NCI-H69 (cell line): ENCODE measurements at places on chromosomes 3 and 15.

DNA sequence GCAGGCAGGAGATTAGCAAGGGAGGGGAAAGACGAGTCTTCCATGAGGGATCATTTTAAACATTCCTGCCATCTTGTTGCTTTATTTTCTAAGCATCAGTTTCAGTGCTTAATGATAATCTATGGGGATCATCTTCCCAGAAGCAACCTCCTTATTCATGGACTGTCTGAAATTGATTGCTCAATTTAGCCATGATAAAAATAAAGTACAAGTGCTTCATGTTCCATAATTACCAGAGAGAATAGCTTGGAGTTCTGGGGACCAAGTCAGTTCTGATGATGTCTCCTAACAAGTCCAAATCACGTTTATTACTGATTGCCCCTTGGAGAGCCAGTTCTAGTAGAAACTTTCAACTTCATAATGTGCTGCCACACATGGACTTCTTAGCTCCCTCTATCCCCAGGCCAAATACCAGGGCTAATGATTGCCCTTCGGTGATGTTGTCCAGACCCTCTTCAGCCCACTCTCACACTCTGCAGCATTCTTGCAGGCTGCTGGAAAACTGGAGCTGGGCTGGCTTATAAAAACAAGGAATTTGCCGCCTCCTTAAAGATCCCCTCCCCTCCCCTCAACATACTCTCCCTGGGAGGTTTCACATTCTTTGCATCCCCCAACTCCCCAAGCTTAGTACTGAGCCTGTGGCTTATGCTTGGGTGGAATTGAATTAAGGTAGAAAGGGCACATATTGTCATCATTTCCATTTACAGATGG is 222.1 kb upstream of the ADAMTS9 start:
- no peak for DNase-seq

DNA sequence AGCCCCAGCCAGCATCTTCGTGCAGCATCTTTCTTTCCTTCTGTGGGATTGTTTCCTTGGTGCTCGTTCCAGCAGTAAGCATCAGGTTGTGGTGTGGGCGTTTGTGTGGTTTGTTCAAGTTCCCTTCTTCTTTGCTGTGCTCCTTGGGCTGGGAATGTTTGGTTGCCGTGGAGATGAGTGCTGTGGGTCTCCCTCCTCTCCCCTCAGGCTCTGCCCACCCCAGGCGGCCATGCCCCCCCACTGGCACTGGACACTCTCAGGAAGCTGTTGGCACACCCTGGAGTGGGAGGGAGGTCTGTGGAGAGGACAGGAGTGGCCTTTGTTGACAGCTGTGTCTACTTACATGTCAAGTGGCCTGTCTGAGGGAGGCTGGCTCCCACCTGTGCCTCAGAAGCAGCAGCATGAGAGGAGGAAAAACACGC is 46.5 kb upstream of the SACM1L start:
- DNase-seq = peak; percentile 35

DNA sequence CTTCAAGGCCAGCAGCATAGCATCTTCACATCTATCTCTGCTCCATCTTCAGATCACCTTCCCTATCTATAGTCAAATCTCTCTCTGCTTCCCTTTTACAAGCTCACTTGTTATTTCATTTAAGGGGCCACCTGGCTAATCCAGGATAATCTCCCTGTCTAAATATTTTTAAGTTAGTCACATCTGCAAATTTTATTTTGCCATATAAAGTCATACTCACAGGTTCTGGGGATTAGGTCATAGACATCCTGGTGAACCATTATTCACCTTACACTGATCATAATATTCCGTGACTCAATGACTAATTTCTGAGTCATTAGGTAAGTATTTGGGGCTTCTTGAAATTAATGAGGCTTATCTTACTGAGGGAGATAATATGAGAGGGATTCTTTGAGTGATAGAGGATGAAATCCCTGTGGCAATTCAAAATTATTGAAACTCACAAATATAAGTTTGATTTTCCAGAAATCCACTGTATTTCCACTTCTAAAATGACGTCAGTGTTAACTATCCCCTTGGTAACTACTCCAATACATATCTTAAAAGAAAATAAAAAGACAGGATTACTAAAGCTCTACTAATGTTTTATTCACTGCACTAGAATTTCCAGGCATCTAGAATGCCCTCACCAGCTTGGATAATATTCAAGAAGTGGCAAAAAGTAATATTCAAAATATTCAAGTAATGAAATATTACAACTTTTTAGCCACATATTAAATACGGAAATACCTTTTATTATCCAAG is 93.7 kb upstream of the RBMS3 start:
- no peak for DNase-seq

GRCh38 chr15:66654739-66655375 is 47.2 kb upstream of the SMAD6 start:
- DNase-seq = peak; percentile 28

GRCh38 chr15:75232826-75233503 is 25.2 kb upstream of the GOLGA6C start:
- no peak for DNase-seq

DNA sequence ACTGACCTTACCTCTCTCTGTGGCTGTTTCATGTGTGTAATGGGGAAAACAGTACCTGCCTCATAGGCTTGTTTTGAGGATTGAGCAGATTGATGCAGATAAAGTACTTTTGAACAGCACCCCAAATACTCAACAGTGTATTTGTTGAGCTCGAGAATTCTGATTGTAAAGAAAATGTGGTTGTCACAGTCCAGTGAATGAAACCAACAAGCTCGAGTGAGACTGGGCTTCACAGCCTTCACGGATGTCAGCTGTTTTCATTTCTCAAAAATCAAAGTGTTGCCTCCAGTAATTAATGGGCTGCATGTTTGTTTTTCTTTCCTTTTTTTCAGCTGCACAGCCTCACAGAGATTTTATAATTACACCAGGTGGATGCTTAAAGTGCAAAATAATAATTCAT is 43.7 kb downstream of the PARP15 start:
- peak; percentile 20 for DNase-seq

- DNase-seq = no peak
Observed at GRCh38 chr15:52218371-52218770, 27.2 kb upstream of the GNB5 start.

- DNase-seq = no peak
Observed at GRCh38 chr3:101319531-101319930, 844 bp downstream of the IMPG2 start.

- no peak for DNase-seq
Observed at GRCh38 chr3:53506110-53506762, 11.8 kb downstream of the CACNA1D start.

DNA sequence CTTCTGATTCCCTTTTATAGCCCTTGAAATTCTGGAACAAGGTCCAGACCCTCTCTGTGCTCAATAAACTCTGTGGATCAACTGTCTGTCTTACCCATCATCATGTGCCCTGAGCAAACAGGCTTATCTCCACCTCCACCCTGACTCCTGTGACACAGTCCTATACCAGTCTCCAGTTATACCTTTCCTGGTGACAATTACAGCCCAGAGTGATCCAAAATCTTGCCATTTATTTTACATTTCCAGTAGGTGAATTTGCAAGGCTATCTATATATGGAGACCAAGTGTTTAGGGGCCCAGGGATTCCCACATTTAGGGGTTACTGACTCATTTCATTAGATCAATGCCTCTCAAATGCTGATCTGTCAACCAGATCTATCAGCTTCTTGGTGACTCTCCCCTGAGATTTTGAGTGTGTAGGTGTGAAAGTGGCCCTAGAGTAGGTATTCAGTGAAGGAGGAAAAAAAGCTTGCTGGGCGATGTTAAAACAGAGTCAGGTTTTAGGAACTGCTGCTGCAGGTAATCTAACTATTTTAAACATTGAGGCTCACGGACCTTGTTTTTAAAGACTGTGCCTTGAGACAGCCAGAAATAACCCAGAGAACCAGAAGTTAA is 229.6 kb upstream of the WNT5A start:
- no peak for DNase-seq

GRCh38 chr3:17195192-17195611 is 310.4 kb downstream of the PLCL2 start:
- DNase-seq = peak; percentile 95

GRCh38 chr3:127970966-127971592 is 56.0 kb downstream of the KBTBD12 start:
- peak; percentile 70 for DNase-seq

GRCh38 chr3:24679429-24679828 is 184.8 kb upstream of the THRB start:
- DNase-seq = no peak

GRCh38 chr3:106299300-106300098 is 430.7 kb upstream of the CBLB start:
- DNase-seq = no peak

DNA sequence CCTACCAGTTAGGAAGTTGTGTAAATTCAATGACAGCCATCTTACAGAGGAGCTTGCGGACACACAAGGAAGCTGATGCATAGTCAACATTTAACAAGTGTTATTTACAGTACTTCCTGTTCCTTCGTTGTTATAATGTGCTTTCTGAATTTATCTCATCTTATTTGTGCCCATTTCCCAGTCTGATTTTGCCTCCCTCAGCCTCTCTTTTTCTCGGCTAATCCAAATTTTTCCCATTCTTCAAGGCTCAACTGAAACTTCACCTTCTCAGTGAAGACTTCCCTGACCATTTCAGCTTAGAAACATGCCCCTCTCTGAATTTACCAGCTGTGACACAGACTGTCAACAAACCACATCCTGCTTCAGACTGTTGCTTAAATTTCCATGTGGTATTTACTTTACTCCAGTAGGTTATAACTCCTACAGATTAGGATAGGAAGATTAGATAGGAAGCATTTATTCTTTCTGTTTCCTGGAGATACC is 55.7 kb upstream of the CP start:
- DNase-seq = peak; percentile 33

DNA sequence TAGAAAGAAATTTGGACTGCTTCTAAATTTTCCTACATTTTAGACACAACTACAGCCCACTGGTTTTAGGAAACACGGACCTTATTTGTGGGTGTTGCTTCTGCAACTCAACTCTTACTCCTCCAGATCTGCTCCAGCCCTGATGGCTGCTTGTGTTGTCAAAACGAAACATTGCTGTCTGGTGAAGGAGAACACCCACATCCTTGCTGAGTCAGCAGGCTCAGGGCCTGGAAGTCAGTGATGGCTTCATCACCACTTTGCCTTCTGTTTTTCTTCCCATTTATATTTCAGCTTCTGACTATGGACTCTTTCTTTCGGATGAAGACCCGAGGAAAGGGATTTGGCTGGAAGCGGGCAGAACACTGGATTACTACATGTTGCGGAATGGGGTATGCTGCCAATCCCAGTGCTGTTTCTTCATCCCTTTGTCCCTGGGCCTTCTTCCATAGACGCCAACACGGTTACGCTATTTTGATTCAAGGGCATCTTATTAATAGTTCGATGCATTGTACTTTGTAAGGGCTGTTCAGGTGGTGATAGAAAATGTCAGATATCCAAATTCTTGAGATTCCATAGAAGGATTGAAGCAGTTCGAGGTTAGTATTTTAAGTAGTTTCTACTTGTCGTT is 392.6 kb upstream of the TPM1 start:
- DNase-seq = no peak

DNA sequence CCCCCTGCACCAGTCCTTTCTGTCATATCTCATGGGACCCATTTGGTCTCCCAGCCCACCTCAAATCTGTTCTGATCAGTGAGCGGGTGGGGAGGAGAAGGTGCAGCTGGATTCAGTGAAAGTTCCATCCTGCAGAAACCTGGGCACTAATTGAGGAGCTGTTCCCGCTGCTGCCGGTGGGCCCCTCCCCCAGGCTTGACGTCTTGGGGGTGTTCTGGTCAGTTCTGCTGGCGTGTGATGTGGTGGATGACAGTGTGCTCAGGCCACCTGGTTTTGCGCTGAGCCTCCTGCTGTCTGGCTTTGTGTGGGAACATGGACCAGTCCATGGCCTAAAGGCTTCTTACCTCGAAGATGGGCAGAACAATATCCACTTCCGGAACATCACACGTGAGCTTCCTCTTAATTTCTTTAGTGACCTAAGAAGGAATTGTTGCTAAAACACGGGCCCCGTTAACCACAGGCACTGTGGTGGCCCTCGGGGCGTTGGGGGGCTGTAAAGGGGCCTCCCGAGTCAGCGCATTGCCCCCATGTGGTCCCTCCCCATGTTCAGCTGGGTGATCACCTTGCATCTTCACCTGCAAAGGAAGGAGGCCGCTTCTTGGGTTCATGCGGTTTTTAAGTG is 59.7 kb downstream of the RGMA start:
- no peak for DNase-seq

DNA sequence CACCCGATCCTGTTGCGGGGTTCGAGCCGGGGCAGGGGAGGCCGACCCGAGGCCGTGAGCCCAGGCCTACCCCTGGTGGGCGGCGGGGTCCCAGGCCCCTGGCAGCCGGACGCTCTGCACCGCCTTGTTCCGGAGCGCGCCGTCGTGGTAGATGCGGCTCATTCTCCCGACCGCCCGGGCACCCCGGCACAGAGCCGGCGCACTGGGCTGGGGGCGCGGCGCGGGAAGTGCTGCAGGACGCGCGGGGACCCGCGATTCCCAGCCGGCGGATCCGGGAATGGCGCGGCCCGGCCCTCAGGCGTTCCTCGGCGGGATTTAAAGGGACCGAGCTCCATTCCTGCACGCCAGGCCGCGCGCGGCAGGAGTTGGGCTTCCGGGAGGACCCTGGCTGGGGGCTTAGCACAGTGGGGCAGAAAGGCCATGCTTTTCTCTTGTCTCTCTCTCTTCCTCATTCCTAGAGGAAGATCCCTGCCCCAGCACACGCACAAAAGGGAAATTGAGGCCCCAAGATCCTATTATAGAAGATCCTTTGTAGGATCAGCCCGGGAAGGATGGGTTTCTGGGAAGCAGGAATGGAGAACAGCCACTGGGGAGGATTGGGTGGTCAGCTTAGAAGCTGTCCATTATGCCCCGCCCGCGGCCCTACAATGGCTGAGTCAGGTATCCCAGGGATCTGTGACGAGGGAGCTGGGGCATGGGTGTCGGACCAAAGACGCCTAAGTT is at the start of gene ARPIN:
Gene ARPIN (minus strand): TSS at position 279 of the 723 bp plus-strand sequence. CDS start 117 bp downstream, at position 162.
- peak; percentile 64 for DNase-seq

- DNase-seq = no peak
Observed at GRCh38 chr3:4158329-4158728, 144.8 kb upstream of the SETMAR start.

DNA sequence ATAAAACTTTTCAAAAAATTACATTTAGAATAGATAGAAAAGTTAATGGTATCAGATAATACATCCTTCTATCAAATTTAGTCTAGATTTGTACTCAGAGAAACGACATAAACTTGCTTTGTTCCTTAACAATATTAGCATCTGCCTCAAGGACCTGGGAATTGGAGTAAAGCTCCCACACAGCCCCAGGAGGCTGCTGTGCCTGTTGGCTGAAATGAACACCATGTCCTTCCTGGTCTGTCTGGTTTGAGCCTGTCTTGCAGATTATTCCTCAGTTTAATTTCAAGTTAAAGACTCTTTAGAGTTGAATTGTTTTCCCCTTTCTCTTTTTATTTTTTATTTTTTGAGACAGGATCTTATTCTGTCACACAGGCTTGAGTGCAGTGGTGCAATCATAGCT is 19.4 kb downstream of the GNB5 start:
- peak; percentile 25 for DNase-seq
